ENCODE measurements at places on chromosomes 4 and X.
A peak's percentile ranks its signal among the peaks of the same experiment; 100 is the strongest.

DNA sequence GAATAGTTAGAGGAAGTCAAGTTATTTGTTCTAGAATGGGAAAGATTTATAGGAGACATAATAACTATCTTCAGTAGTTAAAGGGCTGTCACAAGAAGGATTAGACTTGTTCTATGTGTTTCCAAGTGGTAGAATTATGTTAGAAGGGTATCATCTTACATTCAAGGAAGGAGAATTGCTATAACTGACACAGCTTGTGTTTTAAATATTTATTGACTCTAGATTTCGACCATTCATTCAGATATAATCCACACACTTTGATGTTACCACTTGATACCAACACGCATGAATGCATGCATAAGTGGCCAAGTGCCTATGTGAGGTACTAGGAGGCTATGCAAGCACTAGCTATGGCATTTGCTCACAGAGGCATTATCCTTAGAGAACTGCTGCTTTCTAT is 122.7 kb downstream of the CCNB3 start:
- H3K36me3 ChIP-seq, result no peaks in the 10 kb centered on the region
- H3K4me1 ChIP-seq, result no peaks in the 10 kb centered on the region
- no peaks in the 10 kb centered on the region for H3K27me3 ChIP-seq
- no peak overlapping the region for H3K27ac ChIP-seq
- H3K4me3 ChIP-seq, result no peak overlapping the region
- no peak for DNase-seq

- H3K27ac ChIP-seq, result no peak overlapping the region
- no peak overlapping the region for H3K4me3 ChIP-seq
- no peaks in the 10 kb centered on the region for H3K36me3 ChIP-seq
- peaks cover 7% of the 10 kb centered on the region for H3K4me1 ChIP-seq
- H3K27me3 ChIP-seq, result no peaks in the 10 kb centered on the region
Measured at GRCh38 chrX:10043386-10043785, 76.2 kb downstream of the CLDN34 start.

- no peaks in the 10 kb centered on the region for H3K36me3 ChIP-seq
- no peak overlapping the region for H3K27ac ChIP-seq
- peaks cover 20% of the 10 kb centered on the region for H3K4me1 ChIP-seq
- no peak overlapping the region for H3K4me3 ChIP-seq
- H3K27me3 ChIP-seq, result no peaks in the 10 kb centered on the region
Measured at GRCh38 chrX:132267392-132267791, 48.1 kb upstream of the RAP2C start.

GRCh38 chr4:41428601-41429279 is 109.2 kb upstream of the LIMCH1 start:
- no peaks in the 10 kb centered on the region for H3K27me3 ChIP-seq
- no peaks in the 10 kb centered on the region for H3K4me1 ChIP-seq
- H3K4me3 ChIP-seq, result no peak overlapping the region
- H3K36me3 ChIP-seq, result no peaks in the 10 kb centered on the region

- peaks cover 16% of the 10 kb centered on the region for H3K27me3 ChIP-seq
- no peak overlapping the region for H3K4me3 ChIP-seq
- no peak for DNase-seq
- H3K36me3 ChIP-seq, result no peaks in the 10 kb centered on the region
Measured at GRCh38 chr4:76523593-76523992, 88.6 kb downstream of the SHROOM3 start.

GRCh38 chr4:143352720-143353119 is 16.0 kb downstream of the GAB1 start:
- H3K27me3 ChIP-seq, result peaks cover 26% of the 10 kb centered on the region
- no peaks in the 10 kb centered on the region for H3K4me1 ChIP-seq
- H3K4me3 ChIP-seq, result no peak overlapping the region
- no peak overlapping the region for H3K27ac ChIP-seq

DNA sequence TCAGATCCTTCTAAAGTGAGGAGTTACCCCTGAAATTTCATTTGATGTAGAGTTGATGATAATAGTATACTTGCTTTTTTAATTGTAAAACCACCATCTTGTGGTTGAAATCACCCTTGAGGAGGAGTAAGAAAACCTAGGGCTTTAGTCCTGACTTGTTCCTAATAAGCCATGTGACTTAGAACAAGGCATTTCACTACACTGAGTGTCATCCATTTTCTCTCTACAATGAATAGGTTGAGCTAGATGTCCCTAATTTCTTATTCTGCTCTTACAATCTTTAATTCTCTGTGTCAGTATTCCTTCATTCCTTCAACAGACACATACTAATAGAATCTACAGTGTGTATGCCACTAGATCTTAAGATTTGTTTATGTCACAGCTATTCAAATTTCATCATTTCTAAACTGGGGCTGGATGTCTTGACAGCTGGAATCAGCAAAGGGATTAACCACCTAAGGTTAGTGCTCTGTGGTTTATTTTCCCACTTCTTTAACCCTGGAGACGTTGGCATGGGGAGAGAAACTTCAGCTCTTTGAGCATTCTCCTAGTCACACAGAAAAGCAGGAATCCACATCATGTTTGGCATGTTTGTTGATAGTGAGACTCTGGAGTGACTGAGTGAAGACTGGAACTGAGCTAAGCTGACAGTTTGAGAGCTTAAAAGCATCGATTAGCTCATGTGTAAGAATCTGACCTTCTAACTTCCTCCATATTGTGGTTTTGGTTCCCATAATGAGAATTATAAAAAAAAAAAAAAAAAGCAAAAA is 246.3 kb downstream of the NDST4 start:
- no peaks in the 10 kb centered on the region for H3K36me3 ChIP-seq
- no peak for DNase-seq
- no peak overlapping the region for H3K4me3 ChIP-seq
- no peaks in the 10 kb centered on the region for H3K27me3 ChIP-seq
- H3K27ac ChIP-seq, result no peak overlapping the region

GRCh38 chr4:141540643-141541042 is 95.7 kb upstream of the IL15 start:
- DNase-seq, result no peak
- no peak overlapping the region for H3K4me3 ChIP-seq
- no peaks in the 10 kb centered on the region for H3K36me3 ChIP-seq
- H3K27me3 ChIP-seq, result no peaks in the 10 kb centered on the region
- no peaks in the 10 kb centered on the region for H3K4me1 ChIP-seq
- no peak overlapping the region for H3K27ac ChIP-seq

DNA sequence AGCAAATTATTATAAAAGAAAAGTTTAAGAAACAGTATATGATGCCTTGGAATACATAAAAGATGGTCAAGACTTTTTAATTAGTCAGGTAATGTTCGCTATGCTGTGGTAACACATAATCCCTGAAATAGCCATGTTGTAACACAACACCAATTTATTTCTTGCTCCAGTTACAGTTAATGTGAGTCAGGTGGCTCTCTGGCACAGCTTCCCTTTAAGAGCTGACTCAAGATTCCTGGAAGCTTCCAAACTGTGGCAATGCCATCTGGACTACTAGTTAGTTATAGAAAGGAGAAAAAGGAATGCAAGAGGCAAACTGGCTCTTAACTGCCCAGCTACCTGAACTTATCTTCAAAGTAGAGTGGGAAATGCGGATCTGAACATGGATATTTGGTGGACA is 210.5 kb downstream of the CHM start:
- no peak overlapping the region for H3K27ac ChIP-seq
- no peaks in the 10 kb centered on the region for H3K36me3 ChIP-seq
- no peak overlapping the region for H3K4me3 ChIP-seq

- H3K27me3 ChIP-seq, result peaks cover 11% of the 10 kb centered on the region
- H3K27ac ChIP-seq, result no peak overlapping the region
- H3K4me1 ChIP-seq, result no peaks in the 10 kb centered on the region
- H3K36me3 ChIP-seq, result no peaks in the 10 kb centered on the region
- DNase-seq, result no peak
Measured at GRCh38 chr4:121651597-121651996, 45.2 kb downstream of the ANXA5 start.

- DNase-seq, result no peak
- no peak overlapping the region for H3K4me3 ChIP-seq
- H3K27me3 ChIP-seq, result no peaks in the 10 kb centered on the region
- no peaks in the 10 kb centered on the region for H3K36me3 ChIP-seq
- no peak overlapping the region for H3K27ac ChIP-seq
- no peaks in the 10 kb centered on the region for H3K4me1 ChIP-seq
Measured at GRCh38 chr4:11900359-11900758, 471.7 kb upstream of the HS3ST1 start.

GRCh38 chr4:4401036-4401435 is 14.1 kb downstream of the NSG1 start:
- H3K27me3 ChIP-seq, result no peaks in the 10 kb centered on the region
- no peak for DNase-seq
- H3K4me1 ChIP-seq, result no peaks in the 10 kb centered on the region
- H3K4me3 ChIP-seq, result no peak overlapping the region
- peaks cover 2% of the 10 kb centered on the region for H3K36me3 ChIP-seq

DNA sequence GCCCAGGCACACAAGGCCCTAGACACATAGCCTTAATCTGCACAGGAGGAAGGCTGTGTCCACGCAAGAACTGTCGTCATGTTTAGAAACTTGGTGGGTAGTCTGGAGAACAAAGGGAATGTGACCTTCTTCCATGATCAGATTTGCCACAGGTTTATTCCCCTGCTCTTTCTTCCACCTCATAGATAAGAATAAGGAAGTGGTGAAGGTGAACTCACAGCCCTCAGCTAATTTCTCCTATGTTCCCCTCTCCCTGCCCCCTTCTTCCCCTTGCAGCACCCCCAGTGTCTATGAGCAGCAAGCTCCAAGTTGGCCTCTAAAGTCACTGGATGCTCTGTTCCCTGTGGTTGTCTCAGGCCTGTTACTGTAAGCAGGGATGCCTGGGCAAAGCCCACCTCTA is 39.8 kb upstream of the LAS1L start:
- H3K27ac ChIP-seq, result no peak overlapping the region
- no peaks in the 10 kb centered on the region for H3K36me3 ChIP-seq
- no peaks in the 10 kb centered on the region for H3K4me1 ChIP-seq

GRCh38 chrX:14386981-14387380 is 142.4 kb upstream of the GLRA2 start:
- H3K4me1 ChIP-seq, result no peaks in the 10 kb centered on the region
- no peaks in the 10 kb centered on the region for H3K36me3 ChIP-seq
- no peak overlapping the region for H3K4me3 ChIP-seq
- H3K27me3 ChIP-seq, result no peaks in the 10 kb centered on the region

GRCh38 chr4:76950956-76951671 is 1.6 kb downstream of the SEPTIN11 start:
- H3K4me3 ChIP-seq, result peak overlapping the region; percentile 87
- H3K27me3 ChIP-seq, result peaks cover 40% of the 10 kb centered on the region
- no peak for DNase-seq
- H3K27ac ChIP-seq, result peak overlapping the region; percentile 33

- H3K36me3 ChIP-seq, result peaks cover 83% of the 10 kb centered on the region
- H3K4me1 ChIP-seq, result peaks cover 2% of the 10 kb centered on the region
- H3K27ac ChIP-seq, result no peak overlapping the region
- no peaks in the 10 kb centered on the region for H3K27me3 ChIP-seq
- H3K4me3 ChIP-seq, result no peak overlapping the region
Measured at GRCh38 chr4:103150677-103151076, 47.5 kb downstream of the CENPE start.

DNA sequence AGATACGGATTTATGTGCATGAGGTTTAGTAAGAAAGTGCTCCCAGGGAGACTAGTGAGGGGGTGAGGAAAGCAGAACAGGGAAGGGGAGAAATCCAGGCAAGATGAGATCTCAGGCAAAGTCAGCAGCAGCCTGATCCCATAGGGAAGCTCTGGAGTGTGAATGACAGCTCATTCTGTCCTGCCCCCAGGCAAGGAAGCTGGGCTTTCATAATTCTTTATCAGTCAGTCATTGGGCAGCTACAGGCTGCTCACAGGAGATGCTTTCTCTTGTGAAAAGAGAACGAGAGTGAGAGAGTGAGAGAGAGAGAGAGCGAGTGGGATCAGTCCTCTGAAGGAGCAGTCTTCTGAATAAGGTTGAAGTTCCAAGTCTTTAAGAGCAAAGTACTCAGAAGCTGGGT is 48.1 kb downstream of the SRPX start:
- H3K36me3 ChIP-seq, result no peaks in the 10 kb centered on the region
- DNase-seq, result no peak
- H3K27ac ChIP-seq, result no peak overlapping the region
- H3K4me1 ChIP-seq, result no peaks in the 10 kb centered on the region
- no peak overlapping the region for H3K4me3 ChIP-seq
- peaks cover 3% of the 10 kb centered on the region for H3K27me3 ChIP-seq

GRCh38 chr4:38387348-38387747 is 276.7 kb upstream of the KLF3 start:
- no peaks in the 10 kb centered on the region for H3K27me3 ChIP-seq
- H3K4me3 ChIP-seq, result no peak overlapping the region
- no peaks in the 10 kb centered on the region for H3K4me1 ChIP-seq

DNA sequence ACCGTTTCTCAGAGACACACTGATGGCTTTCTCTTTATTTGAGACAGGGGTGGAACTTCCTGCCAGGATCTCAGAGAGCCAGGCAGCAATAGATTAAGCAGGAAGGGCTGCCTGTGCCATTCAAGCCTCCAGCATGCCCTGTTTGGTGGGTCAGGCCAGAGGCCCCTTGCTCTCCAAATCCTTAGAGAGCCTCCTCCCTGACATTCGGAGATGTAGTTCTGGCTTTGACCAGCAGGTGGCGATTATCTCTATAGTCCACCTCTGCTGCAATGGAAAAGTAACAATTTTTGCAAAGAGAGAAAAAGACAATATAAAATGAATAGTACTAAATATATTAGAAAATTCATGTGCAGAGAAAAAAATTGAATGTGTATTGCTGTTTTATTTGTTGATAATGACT is 93.9 kb downstream of the NXF2B start:
- H3K36me3 ChIP-seq, result no peaks in the 10 kb centered on the region
- H3K27ac ChIP-seq, result no peak overlapping the region
- H3K4me1 ChIP-seq, result no peaks in the 10 kb centered on the region
- DNase-seq, result peak; percentile 58
- no peak overlapping the region for H3K4me3 ChIP-seq

- H3K4me3 ChIP-seq, result no peak overlapping the region
- no peaks in the 10 kb centered on the region for H3K27me3 ChIP-seq
- H3K36me3 ChIP-seq, result no peaks in the 10 kb centered on the region
- no peaks in the 10 kb centered on the region for H3K4me1 ChIP-seq
- no peak overlapping the region for H3K27ac ChIP-seq
Measured at GRCh38 chr4:1276984-1277383, 12.7 kb upstream of the MAEA start.

DNA sequence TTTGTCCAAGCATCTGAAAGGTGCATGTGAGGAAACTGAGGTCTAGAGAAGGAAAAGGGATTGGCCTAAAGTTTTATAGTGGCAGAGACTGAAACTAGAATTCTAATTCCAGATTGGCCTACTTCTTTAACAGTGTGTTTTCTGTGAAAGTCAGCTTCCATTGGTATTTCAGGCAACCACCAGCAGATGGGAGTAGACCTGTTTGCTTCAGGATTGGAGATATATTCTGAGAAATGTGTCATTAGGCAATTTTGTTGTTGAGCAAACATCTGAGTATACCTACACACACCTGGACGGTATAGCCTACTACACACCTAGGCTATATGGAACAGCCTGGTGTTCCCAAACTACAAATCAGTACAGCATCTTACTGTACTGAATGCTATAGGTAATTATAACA is 207.3 kb upstream of the RADX start:
- no peak overlapping the region for H3K27ac ChIP-seq
- H3K4me3 ChIP-seq, result no peak overlapping the region
- H3K4me1 ChIP-seq, result no peaks in the 10 kb centered on the region
- DNase-seq, result no peak
- no peaks in the 10 kb centered on the region for H3K36me3 ChIP-seq

GRCh38 chrX:150857453-150857852 is 41.0 kb downstream of the CD99L2 start:
- no peak overlapping the region for H3K27ac ChIP-seq
- no peaks in the 10 kb centered on the region for H3K27me3 ChIP-seq
- DNase-seq, result no peak
- H3K4me3 ChIP-seq, result peak overlapping the region; percentile 26
- H3K4me1 ChIP-seq, result peaks cover 10% of the 10 kb centered on the region
